ENCODE measurements at places on chromosomes 4 and X.

GRCh38 chr4:173684223-173684622, 154.2 kb upstream of the HAND2 start:
- no peak for DNase-seq

DNA sequence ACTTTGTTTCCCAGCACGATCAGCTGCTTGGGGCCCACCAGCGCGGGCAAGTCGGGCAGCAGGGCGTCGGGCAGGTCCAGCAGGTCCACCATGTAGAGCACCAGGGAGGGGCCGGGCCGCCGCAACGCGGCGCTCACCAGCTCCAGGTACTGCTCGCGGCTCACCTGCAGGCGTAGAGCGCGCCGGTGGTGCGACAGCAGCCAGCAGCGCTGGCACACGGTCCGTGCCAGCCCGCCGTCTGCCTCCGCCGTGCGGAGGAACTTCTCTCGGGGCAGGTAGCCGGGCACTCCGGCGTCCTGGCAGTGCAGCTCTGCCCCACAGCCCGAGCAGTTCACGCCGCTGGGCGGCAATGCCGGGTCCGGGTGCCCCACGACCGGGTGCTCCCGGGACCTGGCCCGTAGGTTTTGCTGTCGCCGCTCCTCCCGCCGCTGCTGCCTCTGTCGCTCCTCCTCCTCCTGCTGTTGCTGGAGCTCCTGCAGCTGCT, 527 bp downstream of the NOA1 start:
- DNase-seq, result peak; percentile 63

DNA sequence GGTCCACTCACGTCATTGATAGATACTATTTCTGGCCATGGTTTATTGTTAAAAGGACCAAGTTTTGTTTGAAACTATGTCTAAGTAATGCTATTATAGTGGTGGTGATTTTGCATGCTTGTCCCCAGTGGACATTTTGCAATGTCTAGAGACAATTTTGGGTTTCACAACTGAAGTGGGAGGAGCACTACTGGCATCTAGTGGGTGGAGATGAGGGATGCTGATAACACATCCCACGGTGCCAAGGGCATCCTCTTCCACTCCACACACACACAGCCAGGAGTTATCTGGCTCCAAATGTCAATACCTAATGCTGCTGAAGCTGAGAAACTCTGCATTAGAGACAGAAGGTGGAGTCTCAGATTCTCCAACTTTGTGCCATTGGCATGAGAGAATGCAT, 131.2 kb downstream of the FRMPD4 start:
- DNase-seq, result no peak

DNA sequence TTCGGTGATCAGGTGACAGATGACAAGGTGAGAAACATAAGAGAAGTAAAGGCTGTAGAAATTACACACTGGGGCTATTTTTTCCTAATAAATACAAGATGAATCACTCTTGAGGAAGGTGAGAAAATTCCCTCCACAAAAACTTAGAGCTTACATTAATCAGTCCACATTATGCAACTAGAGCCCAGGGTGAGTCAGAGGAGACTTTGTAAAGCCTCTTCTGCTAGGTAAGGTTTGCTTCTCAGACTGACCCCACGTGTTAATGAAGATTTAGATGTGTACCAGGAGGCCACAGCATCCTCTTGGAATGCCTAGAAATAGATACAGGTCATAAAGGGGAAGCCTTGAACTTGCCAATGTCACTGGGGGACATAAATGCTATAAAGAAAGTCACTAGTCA, 396.0 kb upstream of the SMIM31 start:
- DNase-seq, result no peak

GRCh38 chrX:21383546-21383945, 9.3 kb downstream of the CNKSR2 start:
- no peak for DNase-seq

DNA sequence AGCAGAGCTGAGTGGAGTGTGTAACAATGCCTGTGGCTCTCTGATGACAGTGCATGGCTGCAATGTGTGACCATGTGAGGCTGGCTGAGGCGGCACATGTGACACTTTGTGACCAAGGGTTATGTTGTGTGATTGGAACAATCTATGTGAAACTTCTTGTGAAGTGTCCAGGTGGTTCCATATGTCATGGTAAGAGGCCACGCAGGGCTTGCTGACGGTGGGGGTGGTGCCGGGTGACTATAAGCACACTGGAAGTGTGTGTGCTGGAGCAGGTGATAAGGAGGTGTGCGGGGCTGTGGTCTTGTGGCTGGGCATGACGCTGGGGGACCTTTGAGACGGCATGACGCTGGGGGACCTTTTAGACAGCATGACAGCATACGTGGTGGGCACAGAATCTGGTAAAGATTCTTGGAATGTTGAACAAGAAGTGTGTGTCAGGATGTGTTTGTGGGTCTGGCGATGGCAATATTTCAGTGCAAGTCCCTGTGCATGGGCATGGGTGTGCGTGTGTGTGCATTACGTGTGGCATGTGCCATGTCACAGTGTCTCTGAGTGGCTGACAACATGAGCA, 7.4 kb upstream of the HDAC6 start:
- DNase-seq, result no peak

DNA sequence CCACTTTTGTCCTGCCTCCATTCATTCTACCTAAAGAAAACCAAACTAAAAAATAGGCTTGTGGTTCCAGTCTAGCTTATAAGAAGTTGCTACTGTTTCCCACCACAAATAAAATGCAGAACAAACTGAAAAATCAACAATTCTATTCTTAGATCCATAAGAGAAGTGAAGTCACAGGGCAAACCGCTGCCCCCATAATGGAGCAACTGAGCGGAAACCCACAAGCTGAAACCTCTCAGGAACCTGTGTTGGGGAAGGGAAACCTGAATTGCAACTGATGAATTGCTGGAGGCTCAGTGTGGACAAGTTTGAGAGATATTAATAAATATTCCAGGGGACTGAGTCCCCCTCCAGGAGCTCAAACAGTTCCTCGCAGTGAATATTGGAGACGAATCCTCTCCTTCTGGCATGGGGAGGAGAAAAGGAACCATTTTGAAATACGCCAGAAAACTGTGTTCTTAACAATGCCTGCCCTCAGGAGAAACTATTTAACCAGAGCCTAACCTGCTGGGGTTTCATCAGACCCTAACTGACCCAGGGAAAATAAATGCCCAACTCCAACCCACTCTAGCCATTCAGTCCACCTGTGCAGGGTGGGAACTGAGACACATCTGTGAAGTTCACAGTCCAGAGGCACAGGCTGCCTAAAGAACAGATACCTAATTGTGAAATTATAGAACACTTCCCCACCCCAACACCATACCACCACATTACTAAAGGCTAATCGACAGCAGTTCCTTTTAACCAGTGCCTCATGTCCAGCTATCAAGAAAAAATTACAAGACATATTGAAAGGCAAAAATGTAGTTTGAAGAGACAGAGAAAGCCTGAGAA, 22.8 kb upstream of the SH3RF1 start:
- DNase-seq, result no peak

DNA sequence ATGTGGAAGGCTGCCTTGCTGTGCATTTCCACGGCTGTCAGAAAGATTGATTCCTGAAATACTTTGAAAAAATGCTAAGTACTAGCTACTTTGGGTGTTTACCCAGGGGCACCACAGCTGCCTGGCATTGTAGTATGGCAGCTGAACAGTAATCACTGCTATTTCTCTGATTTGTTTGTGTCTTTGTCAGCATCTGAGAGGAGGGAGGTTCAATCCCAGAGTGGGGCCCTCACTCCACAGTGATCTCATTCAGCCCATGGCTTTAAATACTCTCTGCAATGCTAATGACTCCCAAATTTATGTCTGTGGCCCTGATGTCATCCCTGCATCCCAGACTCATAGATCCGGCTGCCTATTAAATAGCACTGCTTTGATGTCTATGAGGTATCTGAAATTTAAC, 575.3 kb upstream of the MAGEB2 start:
- no peak for DNase-seq

DNA sequence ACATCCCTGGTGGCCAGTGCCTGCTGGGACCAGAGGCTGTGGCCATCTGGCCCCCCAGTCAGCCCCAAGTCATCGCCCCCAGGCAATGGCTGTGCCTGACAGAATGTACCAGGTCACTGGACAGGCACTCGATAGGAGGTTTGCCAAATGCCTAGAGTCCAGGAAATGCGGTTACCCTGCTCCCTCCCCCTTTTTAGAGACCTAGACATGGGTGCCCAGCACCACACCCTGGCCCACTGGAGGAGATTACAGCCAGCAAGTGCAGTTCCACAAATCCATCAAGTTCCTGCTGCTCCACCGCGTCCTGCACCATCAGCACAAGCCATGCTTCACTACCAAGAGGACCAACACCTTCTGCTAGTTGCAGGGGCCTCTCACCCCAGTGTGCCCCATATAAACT, 16.2 kb upstream of the ZFX start:
- DNase-seq, result no peak

DNA sequence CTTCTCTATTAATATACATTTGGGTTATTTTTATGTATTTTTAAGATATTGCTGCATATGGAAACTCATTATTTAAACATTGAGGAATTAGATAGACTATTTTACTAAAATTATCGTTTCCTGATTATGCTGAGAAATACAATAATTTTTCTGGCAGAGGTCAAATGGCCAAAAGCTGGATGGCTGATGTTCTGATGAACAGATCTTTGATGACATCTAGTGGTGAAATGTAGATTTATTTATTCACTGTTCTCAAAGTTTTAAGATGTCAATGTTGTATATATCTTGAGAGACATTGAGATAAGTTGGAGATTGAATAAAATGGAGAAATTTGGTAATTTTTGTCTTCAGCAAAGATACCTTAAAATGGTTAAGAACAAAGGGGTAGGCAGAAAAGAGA, 96.2 kb downstream of the UGT8 start:
- no peak for DNase-seq

DNA sequence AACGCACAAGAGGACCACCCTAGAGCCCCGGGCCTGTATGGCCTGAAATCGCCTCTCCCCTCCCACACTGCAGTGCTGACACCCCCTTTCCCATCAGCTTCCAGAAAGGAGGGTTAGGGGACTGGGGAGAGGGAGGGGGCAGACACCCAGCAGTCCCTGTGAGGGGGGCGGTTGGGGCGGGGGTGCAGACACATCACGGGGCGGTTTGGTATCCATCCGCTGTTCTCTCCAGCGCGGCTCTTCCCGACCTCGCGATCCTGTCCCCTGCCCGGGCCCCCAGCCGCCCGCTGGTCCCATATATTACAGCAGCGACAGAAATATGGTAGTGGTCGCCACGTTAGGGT, 404 bp upstream of the GPRASP2 start:
- no peak for DNase-seq

GRCh38 chr4:27198971-27199370, 338.3 kb downstream of the STIM2 start:
- no peak for DNase-seq

DNA sequence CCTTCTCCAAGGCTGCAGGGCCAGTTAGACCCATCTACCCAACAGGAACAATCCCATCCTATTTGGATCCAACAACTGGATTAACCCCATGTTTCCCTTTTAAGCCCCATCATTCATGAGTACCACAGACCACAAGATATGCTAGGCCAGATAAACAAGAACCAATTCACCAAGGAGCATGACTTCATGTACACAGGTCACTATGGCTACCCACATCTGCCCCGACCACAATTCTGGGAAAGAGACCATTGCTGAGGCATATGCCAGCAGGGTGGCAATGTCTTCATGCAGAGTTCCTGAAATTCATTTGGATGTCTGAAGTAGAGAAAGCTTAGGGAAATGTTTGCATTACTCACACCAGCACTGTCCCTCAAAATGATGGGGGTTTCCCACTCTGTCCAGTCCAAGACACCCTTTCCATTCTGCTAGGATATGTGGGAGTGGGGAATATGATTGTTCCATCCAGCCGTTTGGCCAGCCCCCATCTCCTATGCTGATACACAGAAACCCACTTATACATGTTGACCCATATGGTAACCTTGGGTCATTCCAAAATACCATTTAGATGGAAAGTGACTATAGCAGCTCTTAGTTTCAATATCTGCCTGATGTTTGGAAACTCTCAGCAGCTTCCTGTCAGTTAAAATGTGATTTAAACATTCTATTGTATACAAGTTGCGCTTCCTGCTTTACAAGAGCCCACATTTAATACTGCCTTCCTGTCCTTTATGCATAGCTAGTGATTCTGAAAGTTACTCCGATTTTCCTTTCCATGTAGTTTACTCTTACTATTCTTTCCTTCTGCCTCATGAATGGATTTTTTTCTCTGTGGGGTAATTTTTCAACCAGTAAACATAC, 129.0 kb downstream of the AMMECR1 start:
- no peak for DNase-seq

DNA sequence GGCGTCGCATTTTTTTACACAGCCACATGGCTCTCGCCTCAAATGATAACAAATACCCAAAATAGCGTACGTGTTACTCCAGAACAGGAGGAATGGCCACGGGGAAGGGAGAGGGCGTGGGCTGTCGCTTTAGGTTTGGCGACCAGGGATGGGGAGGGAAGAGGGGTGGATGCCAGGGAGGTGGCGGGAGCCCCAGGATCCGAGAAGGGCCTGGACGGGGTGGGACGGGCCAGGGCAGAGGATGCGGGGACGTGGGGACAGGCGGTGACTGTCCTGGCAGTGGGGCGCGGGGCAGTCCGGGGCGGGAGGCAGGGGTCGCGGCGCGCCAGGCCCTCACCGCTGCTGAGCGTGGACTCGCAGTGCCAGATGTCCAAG, 631 bp downstream of the TMEM47 start:
- no peak for DNase-seq

- no peak for DNase-seq
These were observed 2.7 kb downstream of the AFAP1 start for GRCh38 chr4:7937006-7937405.

GRCh38 chr4:79687006-79687405, 279.0 kb upstream of the GK2 start:
- no peak for DNase-seq

- DNase-seq, result no peak
These were observed 236.2 kb downstream of the FRAS1 start for GRCh38 chr4:78293348-78293747.

DNA sequence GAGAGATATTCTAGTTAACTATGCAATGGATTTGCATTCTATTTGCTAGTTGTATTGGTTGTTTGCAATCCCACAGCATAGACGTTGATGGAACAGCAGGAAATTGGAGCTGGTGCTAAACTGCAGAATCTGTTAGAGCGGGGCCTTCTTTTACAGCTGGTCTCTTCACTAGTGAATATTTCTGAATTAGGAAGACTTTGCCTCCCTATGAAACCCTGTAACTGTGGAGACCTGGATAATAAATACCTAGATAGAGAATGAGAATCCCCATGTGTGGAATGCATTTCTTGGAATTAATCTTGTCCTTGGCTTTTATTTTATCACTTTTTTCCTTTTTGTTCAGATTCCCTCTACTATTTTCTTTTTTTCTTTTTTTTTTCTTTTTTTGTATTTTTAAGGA, 109.7 kb downstream of the SHROOM3 start:
- DNase-seq, result no peak

GRCh38 chrX:252244-252956, 28.8 kb upstream of the PLCXD1 start:
- no peak for DNase-seq

Data from frontal cortex (tissue), 4 donors.